H9 (cell line): ENCODE measurements at places on chromosomes 12 and 14. TPM values are rescaled to one million over a fixed set of nuclear protein-coding genes. Genes with fewer than 3 reads are reported as not detected.
A peak's percentile ranks its signal among the peaks of the same experiment; 100 is the strongest.

Gene KLHL33
- total RNA-seq: 0.04 TPM in 2 replicates

Gene ZC2HC1C
- 1.4 and 1.5 TPM in 2 replicates for total RNA-seq

Gene CAMKK2
- 22.4 and 24.7 TPM in 2 replicates for total RNA-seq

Gene KRT4
- total RNA-seq: not detected in 2 replicates

Gene C12orf57
- total RNA-seq: 195 TPM in 2 replicates

Gene GALNT9
- 0.35 and 0.88 TPM in 2 replicates for total RNA-seq

Gene OR4N5
- not detected in 2 replicates for total RNA-seq

Gene GPR33
- not detected in 2 replicates for total RNA-seq

Gene PTGDR
- total RNA-seq: not detected in 2 replicates

DNA sequence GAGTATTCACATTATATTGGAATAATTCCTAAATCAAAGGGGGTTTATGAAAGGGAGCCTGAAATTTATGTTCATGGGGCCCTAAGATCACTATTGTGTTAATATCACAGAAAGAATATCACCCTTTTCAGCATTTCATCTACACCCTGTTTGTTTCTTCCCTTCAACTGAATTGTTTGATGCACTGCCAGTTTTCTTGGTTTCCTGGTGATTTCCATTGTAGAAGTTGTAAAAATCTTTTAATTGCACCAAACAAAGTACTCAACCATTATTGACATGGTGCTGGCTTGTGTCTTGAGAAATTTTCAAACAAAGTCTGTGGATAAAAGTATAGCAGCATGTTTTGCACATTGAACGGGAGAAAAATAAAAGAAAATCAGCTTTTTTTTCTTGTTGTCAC lies 154.8 kb upstream of the PRKD1 start:
- no peak overlapping the region for H3K27ac ChIP-seq
- no peaks in the 10 kb centered on the region for H3K36me3 ChIP-seq
- no peaks in the 10 kb centered on the region for H3K27me3 ChIP-seq
- no peak overlapping the region for H3K4me3 ChIP-seq
- no peak for DNase-seq

DNA sequence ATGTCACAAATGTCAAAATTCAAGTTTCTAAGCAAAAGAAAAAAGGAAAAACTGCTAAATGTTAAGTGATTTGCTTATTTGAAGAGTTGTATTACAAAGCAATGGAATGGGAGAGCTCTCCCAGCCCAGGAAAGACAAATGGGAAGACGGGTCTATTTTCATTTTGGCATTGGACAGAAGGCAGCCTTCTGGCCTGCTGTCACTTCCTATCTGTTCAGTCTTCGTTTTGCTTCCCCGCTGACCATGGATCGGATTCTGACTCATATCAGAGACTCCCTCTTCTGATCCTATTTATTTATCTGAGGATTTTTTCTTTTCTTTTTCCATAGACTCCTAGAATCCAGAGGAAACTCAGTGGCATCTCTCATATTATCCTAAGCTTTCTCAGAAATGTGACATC lies 634.9 kb downstream of the DIO2 start:
- no peak overlapping the region for H3K27ac ChIP-seq
- H3K4me1 ChIP-seq: no peaks in the 10 kb centered on the region
- H3K36me3 ChIP-seq: no peaks in the 10 kb centered on the region

DNA sequence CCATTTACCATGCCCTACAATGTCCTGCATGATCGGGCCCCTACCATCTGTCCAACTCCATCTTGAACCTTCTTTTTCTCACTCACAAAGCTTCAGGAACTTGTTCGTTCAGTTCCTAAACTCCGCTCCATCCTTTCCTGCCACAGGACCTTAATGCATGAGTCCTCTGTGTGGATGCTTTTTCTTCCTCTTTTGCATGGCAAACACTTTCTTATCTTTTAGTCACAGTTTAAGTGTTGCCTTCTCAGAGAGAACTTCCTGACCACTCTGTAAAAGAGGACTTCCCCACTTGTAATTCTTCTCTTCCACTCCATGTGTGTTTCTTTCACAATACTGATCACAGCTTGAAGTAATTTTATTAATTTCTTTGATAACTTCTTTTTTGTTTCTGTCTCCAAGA lies 54.4 kb upstream of the ETV6 start:
- no peaks in the 10 kb centered on the region for H3K27me3 ChIP-seq
- DNase-seq: no peak
- H3K27ac ChIP-seq: no peak overlapping the region
- peaks cover 3% of the 10 kb centered on the region for H3K36me3 ChIP-seq
- H3K4me1 ChIP-seq: peaks cover 5% of the 10 kb centered on the region; the same call in 1 of the 2 replicates

DNA sequence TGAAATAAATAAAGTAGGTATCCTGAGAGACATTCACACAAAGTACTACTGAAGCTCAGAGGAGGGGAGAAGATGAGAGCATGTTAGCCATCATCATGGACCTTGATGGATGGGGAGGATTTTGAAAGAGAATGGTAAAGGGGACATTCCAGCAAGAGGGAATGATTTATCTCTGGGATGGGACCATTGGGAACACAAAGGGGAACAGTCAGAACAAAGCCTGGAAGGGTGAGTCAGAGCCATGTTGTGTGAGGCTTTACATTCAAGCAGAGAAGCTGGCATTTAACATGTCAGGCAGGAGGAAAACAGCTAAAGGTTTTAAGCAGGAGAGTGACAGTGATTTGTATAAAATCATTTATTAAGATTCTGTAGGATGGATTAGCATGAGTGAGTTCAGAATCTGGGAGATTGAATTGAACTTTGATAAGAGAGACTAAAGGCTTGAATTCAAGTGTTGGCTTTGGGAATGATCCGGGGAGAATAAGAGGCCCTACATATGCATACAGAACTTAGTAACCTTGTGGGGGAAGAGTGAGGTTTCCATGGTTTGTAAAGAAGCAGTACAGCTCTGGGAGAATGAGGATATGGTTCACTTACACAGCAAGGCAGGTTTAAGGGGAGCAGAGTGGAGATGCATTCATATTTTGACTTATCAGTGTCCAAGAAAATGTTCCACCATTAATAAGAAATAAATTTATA lies 174.4 kb downstream of the SYT10 start:
- no peak for DNase-seq
- H3K27me3 ChIP-seq: no peaks in the 10 kb centered on the region
- no peaks in the 10 kb centered on the region for H3K4me1 ChIP-seq
- no peaks in the 10 kb centered on the region for H3K36me3 ChIP-seq
- H3K4me3 ChIP-seq: no peak overlapping the region

- DNase-seq: no peak
- H3K36me3 ChIP-seq: peaks cover 5% of the 10 kb centered on the region; the same call in 2 of the 3 replicates
- H3K4me3 ChIP-seq: no peak overlapping the region
- no peaks in the 10 kb centered on the region for H3K27me3 ChIP-seq
Measured at GRCh38 chr12:79227091-79227490, 362.5 kb downstream of the SYT1 start.

DNA sequence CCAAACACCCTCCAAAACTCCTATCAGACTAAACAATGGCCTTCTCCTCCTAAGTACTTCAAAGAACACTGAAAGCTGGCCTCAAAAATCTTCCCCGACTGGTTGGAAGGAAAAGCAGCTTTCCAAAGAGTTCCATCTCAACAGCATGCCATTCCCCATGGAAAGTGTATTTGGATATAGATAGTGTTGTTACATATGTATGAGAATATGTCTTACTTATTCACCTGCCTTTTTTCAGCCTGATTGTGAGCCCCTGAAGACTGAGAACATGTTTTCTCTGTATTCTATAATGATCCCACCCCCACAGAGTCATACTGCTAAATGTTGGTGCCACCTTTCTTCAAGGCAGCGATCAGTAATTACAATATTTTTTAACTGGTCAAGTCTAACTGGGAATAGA lies 185.4 kb upstream of the G2E3 start:
- no peak overlapping the region for H3K4me3 ChIP-seq
- no peaks in the 10 kb centered on the region; the same call in 1 of the 2 replicates for H3K36me3 ChIP-seq
- H3K27me3 ChIP-seq: no peaks in the 10 kb centered on the region
- DNase-seq: no peak

GRCh38 chr12:109998904-109999648 lies at the start of gene ANKRD13A:
Gene ANKRD13A, plus strand, starts transcription at chr12:109999430. Its CDS starts 259 bp downstream, at chr12:109999689.
- H3K4me3 ChIP-seq: peak within 1 kb of the TSS; percentile 87
- DNase-seq: peak; percentile 95
- H3K27ac ChIP-seq: no peak within 1 kb of the TSS
- H3K27me3 ChIP-seq: no peaks in the 10 kb centered on the region
- H3K4me1 ChIP-seq: peaks cover 2% of the 10 kb centered on the region; the same call in 1 of the 2 replicates

GRCh38 chr12:59452259-59452658 lies 143.6 kb upstream of the SLC16A7 start:
- H3K36me3 ChIP-seq: no peaks in the 10 kb centered on the region
- H3K27ac ChIP-seq: no peak overlapping the region
- H3K27me3 ChIP-seq: no peaks in the 10 kb centered on the region
- no peak for DNase-seq
- H3K4me3 ChIP-seq: no peak overlapping the region

DNA sequence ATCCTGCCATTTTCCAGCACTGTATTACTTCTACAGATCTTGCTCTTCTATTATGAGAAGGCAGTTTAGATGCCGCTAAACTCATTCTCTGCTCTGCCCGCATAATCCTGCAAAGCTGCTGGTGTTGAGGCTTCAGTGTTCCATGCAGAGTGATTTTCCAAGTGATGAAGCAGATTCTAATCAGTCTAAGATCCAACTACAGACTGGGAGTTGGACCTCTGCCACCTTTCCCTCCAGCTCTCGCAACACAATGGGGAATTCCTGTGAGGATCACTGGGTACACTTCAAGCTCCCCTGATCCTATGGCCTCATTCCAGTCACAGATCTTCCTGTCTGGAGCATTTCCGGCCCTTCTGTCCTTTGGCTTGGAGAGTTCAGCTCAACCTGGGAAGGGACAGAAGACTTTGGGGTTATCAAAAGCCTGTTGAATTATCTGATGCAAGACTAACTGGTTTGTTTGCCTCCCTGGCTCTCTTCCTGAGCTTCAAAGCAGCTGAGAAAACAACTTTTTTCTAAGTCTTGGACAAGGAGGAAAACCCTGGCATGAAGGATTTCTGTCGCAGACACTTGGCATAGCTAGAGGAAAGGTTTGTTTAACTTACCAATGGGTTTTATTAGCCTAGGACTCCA lies 333.9 kb downstream of the ZFP36L1 start:
- DNase-seq: peak; percentile 48
- H3K36me3 ChIP-seq: peaks cover 8% of the 10 kb centered on the region
- no peak overlapping the region for H3K27ac ChIP-seq
- no peaks in the 10 kb centered on the region; the same call in 1 of the 2 replicates for H3K4me1 ChIP-seq

GRCh38 chr14:90109858-90110257 lies 48.1 kb downstream of the KCNK13 start:
- no peak overlapping the region for H3K4me3 ChIP-seq
- H3K27me3 ChIP-seq: no peaks in the 10 kb centered on the region
- H3K4me1 ChIP-seq: no peaks in the 10 kb centered on the region
- no peak overlapping the region for H3K27ac ChIP-seq

DNA sequence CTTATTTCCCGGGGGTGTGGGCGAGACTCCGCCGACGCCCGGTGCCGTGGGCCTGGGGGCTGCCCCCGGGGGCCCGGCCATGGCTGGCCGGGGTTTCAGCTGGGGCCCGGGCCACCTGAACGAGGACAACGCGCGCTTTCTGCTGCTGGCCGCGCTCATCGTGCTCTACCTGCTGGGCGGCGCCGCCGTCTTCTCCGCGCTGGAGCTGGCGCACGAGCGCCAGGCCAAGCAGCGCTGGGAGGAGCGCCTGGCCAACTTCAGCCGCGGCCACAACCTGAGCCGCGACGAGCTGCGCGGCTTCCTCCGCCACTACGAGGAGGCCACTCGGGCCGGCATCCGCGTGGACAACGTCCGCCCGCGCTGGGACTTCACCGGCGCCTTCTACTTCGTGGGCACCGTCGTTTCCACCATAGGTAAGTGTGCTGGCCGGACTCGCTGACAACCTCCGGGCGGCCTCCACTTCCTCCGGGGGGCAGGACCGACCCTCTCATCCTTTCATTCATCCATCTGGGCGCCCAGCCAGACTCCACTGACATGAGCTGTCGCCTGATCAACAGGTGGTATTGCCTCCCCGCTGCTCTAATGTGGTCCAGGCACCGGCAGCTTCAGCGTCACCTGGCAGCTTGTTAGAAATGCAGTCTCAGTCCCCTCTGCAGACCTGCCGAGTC lies 467 bp downstream of the KCNK13 start:
- H3K36me3 ChIP-seq: no peaks in the 10 kb centered on the region
- H3K27ac ChIP-seq: no peak overlapping the region
- peak; percentile 46 for DNase-seq
- H3K4me3 ChIP-seq: peak overlapping the region; percentile 62
- 0 out of 2 replicates have a peak, but pooled peaks cover 3% of the 10 kb centered on the region for H3K4me1 ChIP-seq
- H3K27me3 ChIP-seq: peaks cover 37% of the 10 kb centered on the region; the same call in 1 of the 2 replicates

DNA sequence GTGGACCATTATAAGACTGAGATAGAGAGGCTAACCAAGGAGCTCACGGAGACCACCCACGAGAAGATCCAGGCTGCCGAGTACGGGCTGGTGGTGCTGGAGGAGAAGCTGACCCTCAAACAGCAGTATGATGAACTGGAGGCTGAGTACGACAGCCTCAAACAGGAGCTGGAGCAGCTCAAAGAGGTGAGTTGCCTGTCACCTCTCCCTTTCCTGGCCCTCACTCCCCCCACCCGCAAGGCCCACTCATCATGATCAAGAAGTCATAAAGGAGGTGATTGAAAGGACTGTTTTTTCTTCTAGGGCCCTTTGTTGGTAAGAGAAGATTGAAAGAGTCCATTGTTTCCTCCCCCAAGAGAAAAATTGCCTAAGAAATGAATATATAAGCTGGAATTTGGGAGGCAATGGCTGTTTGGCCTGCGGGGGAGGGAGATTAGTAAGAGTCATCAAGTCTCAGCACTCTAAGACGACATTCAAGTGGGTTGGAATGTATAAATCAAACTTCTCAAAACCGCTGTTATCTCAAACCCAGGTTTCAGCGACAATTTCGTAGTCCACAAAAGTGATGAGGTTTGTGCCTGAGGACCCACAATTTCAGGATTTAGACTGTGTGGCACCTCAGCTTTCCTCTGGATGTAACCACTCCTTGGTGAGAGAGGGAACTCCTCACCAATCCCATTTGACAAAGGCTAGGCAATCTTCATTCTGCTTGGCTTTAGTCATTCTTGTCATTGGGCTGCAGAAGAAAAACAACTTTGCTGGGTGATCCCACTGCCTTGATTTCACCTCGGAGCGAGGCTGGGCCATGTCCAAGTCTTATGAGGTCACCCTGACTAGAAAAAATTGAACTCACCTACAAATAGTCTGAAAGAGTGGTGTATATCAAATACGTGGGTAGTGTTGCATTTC lies 966 bp downstream of the BICD1 start:
- peak overlapping the region; percentile 0 for H3K27ac ChIP-seq
- H3K27me3 ChIP-seq: no peaks in the 10 kb centered on the region
- peak overlapping the region; percentile 99 for H3K4me3 ChIP-seq
- DNase-seq: no peak
- H3K36me3 ChIP-seq: peaks cover 35% of the 10 kb centered on the region

DNA sequence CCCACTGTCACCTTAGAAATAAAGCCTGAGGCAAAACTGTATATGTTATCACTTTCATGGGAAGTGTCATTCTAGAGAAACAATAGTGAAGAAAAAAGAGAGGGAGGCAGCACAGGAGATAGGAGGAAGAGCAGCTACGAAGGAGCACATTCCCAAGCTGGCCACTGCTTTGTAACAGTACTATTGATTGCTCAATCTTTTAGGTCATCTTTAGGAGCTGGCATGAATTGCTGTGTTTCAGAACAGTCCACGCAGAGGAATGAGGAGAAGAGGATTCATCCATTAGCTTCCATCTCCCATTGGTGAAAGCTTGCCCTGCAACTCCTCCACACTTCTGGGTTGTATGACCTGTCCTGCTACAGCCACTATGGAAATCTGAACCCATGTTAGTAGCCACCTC lies 372.5 kb upstream of the DDHD1 start:
- H3K27me3 ChIP-seq: no peaks in the 10 kb centered on the region
- no peaks in the 10 kb centered on the region for H3K36me3 ChIP-seq
- DNase-seq: no peak
- no peak overlapping the region for H3K27ac ChIP-seq
- no peak overlapping the region for H3K4me3 ChIP-seq

GRCh38 chr12:50103767-50104321 lies at the start of gene GPD1:
Gene GPD1, plus strand, starts transcription at chr12:50104008. Its CDS starts 43 bp downstream, at chr12:50104051.
- H3K27ac ChIP-seq: no peak within 1 kb of the TSS
- peaks cover 32% of the 10 kb centered on the region for H3K36me3 ChIP-seq
- H3K27me3 ChIP-seq: no peaks in the 10 kb centered on the region
